Melanocyte of skin (primary cell): ENCODE measurements at places on chromosomes 1 and 21. TPM values are rescaled to one million over a fixed set of nuclear protein-coding genes. Genes with fewer than 3 reads are reported as not detected.

Gene GALE
- 66.5 and 71.6 TPM in 2 replicates for total RNA-seq

Gene LRP8
- 32.3 and 89.4 TPM in 2 replicates for total RNA-seq

Gene HFM1
- total RNA-seq = 0.67 and 0.93 TPM in 2 replicates

Gene CLDN17
- total RNA-seq = not detected in 2 replicates

Gene BATF3
- 1.7 and 2.2 TPM in 2 replicates for total RNA-seq

Gene KCNJ9
- total RNA-seq = not detected in 2 replicates

Gene ERICH3
- total RNA-seq = not detected in 2 replicates

Gene PTBP2
- total RNA-seq = 14.3 and 25.8 TPM in 2 replicates

Gene SLC39A1
- total RNA-seq = 107 TPM in 2 replicates

Gene RAB25
- not detected in 2 replicates for total RNA-seq

Gene TRIM67
- under 0.01 TPM in 2 replicates for total RNA-seq

Gene SPATA1
- 0.33 TPM in 1 of 2 replicates, not detected in the other for total RNA-seq

Gene ANKRD34A
- 0.34 and 0.36 TPM in 2 replicates for total RNA-seq

Gene TXLNA
- total RNA-seq = 90.9 and 101 TPM in 2 replicates

Gene SUMO3
- total RNA-seq = 90.6 and 91.3 TPM in 2 replicates

Gene PITHD1
- total RNA-seq = 42.0 and 54.9 TPM in 2 replicates

Gene TNFAIP8L2
- total RNA-seq = not detected in 2 replicates

Gene OR6K3
- not detected in 2 replicates for total RNA-seq

Gene RGS7
- 0.15 TPM in 1 of 2 replicates, not detected in the other for total RNA-seq

Gene C1orf216
- total RNA-seq = 26.3 and 27.5 TPM in 2 replicates

Gene TRIM45
- total RNA-seq = 2.8 and 3.3 TPM in 2 replicates
